ENCODE measurements at places on chromosomes 16 and 17.

- DNase-seq, result no peak
These were observed 48.8 kb downstream of the PIMREG start for GRCh38 chr17:6492892-6493674.

- DNase-seq, result peak; percentile 36
These were observed 661 bp downstream of the GIT1 start for GRCh38 chr17:29588562-29589411.

- DNase-seq, result no peak
These were observed 240.5 kb downstream of the GSG1L start for GRCh38 chr16:27822996-27823395.

DNA sequence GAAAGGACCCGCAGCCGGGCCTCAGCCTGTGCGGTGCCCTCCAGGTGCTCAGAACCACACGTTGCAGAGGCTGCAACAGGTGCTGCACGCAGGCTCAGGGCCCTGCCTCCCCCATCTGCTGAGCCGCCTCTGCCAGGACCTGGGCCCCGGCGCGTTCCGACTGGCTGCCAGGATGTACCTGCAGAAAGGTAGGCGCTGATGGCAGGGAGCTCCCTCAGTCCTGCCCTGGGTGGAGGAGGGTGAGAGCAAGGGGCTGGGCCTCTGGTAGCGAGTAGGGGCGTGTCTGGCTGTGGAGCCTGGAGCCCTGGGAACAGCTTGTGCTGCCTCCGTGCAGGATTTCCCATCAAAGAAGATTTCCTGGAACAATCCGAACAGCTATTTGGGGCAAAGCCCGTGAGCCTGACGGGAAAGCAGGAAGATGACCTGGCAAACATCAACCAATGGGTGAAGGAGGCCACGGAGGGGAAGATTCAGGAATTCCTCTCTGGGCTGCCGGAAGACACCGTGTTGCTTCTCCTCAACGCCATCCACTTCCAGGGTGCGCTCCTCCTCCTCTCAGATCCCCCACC lies 4.4 kb downstream of the SERPINF2 start:
- DNase-seq, result no peak

GRCh38 chr16:85173146-85173980 lies 61.1 kb upstream of the CIBAR2 start:
- DNase-seq, result no peak

DNA sequence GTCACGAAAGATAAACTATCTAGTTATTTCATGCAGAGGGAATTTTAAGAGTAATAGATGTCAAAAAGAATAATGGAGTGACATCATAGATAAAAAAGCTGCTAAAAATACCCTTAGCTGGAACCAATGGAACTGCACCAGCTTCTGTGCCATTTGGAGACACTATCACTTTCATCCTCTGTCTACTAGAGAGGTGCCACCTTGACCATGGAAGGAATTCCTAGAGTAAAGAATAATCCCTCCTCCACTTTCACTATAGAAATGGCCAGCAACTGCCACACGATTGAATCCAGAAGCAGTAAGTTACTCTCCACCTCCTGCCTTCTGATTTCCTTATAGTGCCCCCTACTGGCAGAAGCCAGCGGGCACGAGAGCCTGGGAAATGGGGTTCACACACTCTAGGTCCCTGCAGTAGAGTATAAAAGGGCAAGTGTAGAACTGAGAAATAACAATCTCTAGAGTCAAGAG lies 2.8 kb upstream of the ALDH3A2 start:
- peak; percentile 57 for DNase-seq

- no peak for DNase-seq
These were observed 12.7 kb downstream of the COG1 start for GRCh38 chr17:73205459-73205961.

DNA sequence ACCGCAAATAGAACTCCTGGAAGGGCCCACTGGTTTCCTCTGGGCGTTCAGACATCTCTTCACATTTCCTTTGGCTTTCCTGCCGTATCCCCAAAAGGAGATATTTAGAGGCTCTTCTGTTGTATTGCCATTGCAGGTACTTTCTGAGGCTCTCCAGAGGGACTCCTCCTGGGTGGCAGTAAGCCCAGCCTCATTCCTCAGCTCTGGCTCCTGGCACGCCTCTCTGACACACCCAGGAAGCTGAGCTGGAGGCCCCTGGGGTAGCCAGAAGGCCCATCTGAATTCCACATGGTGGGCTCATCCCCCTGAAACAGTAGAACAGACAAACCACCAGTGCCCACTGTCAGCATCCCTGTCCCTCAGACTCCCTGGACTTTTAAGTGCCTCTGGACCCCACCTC lies 206.7 kb downstream of the PARN start:
- DNase-seq, result no peak

DNA sequence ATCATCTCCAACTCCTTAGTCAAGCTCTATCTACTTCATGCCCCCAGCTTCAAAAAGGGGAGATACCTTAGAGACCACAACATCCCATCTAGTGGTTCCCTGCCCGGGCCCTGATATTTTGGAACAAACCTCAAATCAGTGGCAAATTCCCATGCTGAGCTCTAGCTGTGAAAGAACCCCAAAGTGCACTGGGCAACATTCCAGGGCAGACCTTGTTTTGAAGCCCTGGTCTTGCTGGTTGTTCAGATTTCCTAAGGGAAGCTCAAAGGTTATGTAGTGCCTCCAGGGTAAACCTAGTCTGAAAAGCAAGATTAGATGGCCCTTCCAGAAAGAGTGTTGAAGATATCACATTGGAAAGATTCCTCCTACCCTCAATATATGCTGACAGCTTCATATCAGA lies 16.3 kb downstream of the FAM117A start:
- no peak for DNase-seq

DNA sequence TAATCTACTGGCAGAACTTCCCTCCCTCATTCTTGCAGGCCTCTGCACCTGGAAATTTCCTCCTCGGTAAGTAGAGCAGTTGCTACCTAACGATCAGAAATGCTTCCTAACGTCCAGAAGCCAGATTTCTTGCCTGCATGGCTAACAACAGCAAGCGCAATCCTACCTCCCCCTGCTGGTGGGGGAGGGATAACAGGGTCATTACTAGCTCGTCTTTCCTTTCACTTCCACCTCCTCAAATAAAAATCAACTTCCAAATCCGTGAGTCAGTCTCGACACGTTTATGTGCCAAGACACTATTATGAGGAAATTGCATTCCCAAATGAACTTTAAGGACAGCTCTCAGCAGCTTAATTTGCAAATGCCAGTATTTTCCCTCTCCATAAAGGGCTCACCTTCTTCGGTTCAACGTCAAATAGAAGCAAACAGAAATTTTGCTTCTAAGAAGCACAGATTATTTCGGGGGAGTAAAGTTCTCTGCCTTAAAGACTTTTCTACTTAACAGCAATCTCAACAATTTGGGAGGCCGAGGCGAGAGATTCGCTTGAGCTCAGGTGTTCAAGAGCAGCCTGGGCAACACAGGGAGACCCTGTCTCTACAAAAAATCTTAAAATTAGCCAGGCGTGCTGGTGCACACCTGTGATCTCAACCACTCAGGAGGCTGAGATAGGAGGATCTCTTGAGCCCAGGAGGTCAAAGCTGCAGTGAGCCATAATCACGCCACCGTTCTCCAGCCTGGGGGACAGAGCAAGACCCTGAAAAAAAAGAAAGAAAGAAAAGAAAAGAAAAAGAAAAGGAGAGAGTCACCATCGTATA lies 188.6 kb upstream of the PSMD7 start:
- DNase-seq, result peak; percentile 28

GRCh38 chr16:5841974-5842373 lies 744.4 kb upstream of the EEF2KMT start:
- DNase-seq, result no peak

- no peak for DNase-seq
These were observed 130.1 kb upstream of the COX10 start for GRCh38 chr17:13939222-13939621.

DNA sequence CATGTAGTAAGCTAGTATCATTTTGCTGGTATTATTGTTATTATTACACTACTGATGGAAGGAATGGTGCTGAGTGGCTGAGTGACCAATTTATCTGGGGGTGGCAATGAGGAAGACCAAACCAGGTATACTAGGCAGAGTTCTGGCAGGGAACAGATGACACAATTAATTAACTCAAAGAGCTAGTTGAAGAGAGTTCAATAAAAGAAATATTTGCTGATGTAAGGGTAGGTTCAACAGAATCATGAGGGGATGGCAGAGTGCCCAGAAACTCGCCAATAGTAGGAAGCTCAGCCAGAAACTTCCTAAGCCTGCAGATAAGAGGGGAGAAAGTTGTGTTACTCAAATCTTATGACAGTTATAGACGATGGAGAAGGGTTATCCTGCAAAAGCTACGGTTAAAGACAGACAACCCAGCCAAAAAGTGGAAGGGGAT lies 352.5 kb downstream of the KCNJ2 start:
- DNase-seq, result no peak

DNA sequence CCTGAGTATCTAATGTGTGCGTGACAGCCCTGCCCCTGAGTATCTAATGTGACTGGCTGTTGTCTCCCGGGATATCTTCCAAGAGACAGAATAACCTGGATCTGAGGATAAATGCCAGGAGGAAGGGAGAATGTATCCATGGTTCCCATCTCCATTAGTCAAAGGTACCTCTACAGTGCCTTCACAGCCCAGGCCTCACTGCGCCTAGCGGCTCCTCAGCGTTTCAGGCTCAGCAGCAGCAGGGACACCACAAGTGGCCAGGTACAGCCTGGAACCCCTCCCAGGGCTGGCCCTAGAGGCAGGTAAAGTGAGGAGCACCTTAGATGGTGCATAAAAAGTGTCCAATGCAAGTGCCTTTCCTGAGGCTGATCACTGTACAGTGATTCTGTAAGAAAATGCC lies 32.0 kb downstream of the SOCS3 start:
- no peak for DNase-seq

DNA sequence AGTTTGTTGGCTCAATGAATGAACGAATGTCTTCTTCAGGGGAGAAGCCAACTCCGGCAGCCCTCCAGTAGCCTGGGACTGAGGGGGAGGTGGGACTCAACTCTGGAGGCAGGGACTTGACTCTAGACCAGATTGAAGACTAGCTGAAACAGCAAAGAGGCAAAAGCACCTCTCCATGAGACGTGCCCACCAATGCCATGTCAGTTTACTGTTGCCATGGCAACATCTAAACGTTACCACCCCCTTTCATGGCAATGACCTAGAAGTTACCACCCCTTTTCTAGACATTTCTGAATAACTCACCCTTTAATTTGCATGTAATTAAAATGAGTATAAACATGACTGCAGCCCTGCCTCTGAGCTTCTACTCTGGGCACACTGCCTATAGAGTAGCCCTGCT lies 91.8 kb downstream of the ASIC2 start:
- DNase-seq, result no peak

- DNase-seq, result no peak
These were observed 1111.8 kb upstream of the EEF2KMT start for GRCh38 chr16:6209355-6209930.

DNA sequence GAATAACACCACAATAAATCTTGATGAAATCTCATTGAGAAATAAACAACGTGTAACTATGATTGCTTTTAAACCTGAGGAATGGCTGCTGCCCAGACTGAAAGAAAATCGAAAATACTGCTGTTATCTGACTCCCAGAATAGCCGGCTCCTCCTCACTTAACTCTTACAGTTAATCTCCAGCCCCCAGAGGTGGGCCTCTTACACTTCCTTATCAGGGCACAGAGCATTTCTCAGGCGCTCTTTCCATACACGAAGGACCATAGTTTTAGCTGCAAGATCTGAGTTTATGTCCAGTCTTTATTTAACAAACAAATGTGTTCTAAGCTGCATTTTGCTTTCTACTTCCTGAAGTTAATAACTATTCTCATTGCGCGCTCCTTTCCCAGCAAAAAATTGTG lies 206.9 kb downstream of the MAP2K4 start:
- no peak for DNase-seq

DNA sequence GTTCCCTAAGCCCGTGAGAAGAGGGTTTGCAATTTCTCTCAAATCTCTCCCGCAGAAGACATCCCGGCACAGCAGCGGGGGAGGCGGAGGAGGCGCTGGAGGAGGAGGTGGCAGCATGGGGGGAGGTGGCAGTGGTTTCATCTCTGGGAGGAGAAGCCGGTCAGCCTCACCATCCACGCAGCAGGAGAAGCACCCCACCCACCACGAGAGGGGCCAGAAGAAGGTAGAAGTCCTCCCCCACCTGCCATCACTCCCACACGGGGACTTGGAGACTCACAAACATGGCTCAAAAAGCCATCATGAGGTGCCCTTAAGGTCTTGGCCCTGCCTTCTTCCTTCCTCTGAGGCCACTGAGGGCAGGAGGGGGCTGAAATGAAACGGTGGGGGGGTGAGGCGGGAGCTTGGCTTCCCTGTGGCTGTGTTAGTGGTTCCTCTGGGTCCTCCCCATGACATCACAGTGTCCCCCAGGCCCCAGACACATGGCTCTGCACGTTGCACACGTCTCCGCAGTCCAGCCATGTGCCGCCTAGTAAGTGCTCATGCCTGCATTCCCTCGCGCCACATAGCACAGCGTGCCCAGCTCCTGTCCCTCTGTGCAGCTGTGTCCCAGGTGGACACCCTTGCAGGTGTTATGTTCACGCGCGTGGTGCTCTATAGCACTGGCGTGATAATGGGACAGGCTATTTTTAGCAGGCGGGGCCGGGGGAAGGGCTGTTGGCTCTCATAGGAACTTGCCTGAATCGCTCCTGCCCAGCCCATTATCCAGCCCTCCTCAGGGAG lies 6.9 kb downstream of the MLLT6 start:
- DNase-seq, result no peak

GRCh38 chr17:927611-928461 lies 51.7 kb downstream of the NXN start:
- no peak for DNase-seq

GRCh38 chr17:78498848-78499247 lies 78.3 kb downstream of the DNAH17 start:
- no peak for DNase-seq

DNA sequence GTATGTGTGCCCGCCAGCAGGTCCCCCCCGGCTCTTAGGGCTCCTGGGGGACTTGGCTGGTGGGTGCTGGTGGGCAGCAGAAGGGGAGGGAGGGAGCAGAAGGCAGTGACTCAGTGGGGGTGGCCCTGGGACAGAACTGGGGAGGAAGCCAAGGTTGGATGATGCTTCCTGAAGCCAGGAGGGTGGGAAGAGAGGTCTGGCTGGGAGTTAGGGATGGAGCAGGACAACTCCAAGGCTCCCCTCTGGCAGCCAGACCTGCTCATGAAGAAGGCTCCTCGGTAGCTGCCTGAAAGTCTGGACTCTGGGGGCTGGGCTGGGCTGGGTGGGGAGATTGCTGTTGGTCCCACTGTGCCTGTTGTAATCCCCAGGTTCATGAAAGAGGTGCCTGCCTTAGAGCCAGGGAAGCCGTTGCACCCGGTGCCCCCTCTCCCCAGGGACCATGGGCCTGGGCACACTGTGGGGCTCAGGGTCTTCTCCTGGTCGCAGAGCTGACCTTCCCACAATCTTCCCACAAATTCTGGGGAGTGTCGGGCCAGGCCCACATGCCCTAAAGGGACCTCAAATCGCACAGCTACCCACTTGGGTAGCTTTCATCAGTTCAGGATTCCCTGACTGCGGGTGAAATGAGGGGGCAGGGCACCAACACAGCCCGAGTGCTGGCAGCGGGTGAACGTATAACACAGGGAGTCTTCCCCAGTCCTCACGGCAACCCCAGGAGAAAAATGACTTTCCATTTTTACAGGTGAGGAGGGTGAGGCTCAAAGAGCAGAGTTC lies 1.1 kb upstream of the PLEKHG4 start:
- DNase-seq, result no peak

Data from T-helper 1 cell (primary cell).